ENCODE measurements at places on chromosomes 5 and 9. TPM values are rescaled to one million over a fixed set of nuclear protein-coding genes. Genes with fewer than 3 reads are reported as not detected.
A peak's percentile ranks its signal among the peaks of the same experiment; 100 is the strongest.

Gene GFI1B
- 0.07 TPM for total RNA-seq

GRCh38 chr9:14907360-14907685 lies 2.9 kb downstream of the FREM1 start:
- peak overlapping the region; percentile 80 for H3K27ac ChIP-seq
- peaks cover 42% of the 10 kb centered on the region for H3K4me1 ChIP-seq
- H3K4me3 ChIP-seq, result peak overlapping the region; percentile 34
- no peaks in the 10 kb centered on the region for H3K27me3 ChIP-seq

GRCh38 chr9:86253577-86253976 lies 5.9 kb downstream of the C9orf153 start:
- H3K36me3 ChIP-seq, result no peaks in the 10 kb centered on the region
- no peaks in the 10 kb centered on the region for H3K4me1 ChIP-seq
- no peak for DNase-seq
- no peak overlapping the region for H3K4me3 ChIP-seq

DNA sequence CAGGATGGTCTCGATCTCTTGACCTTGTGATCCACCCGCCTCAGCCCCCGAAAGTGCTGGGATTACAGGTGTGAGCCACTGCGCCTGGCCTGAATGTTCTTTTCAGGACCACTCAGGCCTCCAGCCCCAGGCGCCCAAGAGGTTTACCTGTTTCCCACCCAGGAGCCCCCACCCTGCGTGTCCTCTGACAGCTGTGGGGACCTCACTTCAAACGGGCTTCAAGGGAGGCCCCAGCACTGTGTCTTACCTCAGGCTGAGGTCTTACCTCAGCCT lies 19.1 kb upstream of the SLC6A19 start:
- peaks cover 47% of the 10 kb centered on the region for H3K4me1 ChIP-seq
- H3K4me3 ChIP-seq, result no peak overlapping the region
- H3K36me3 ChIP-seq, result no peaks in the 10 kb centered on the region
- H3K27ac ChIP-seq, result peak overlapping the region; percentile 94
- H3K27me3 ChIP-seq, result no peaks in the 10 kb centered on the region

GRCh38 chr5:62030326-62030725 lies 275.7 kb upstream of the KIF2A start:
- H3K36me3 ChIP-seq, result no peaks in the 10 kb centered on the region
- DNase-seq, result no peak
- no peak overlapping the region for H3K27ac ChIP-seq
- no peaks in the 10 kb centered on the region for H3K27me3 ChIP-seq
- H3K4me3 ChIP-seq, result no peak overlapping the region

Data from cardiac muscle cell (in vitro differentiated cells and primary cell).